ENCODE measurements at places on chromosomes 4 and X.

GRCh38 chr4:159328766-159329165, 225.9 kb downstream of the RAPGEF2 start:
- no peak for DNase-seq

DNA sequence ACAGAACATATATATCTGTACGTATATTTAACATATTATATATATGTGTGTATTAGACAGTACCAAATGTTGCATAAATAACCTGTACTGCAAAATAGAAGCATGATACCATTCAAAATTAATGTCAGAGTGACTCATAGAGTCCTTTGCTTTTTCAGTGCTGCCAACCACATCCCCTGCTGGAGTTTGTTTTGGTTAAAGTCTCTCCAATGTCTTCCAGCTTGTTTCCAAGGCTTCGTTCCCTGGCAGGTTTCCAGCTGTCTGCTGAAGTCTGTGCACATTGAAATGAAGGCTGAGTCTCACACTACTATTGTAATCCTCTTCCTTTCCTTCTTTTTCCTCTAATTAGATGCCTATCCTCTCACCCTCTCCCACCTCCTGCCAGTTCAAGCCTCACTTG, 14.9 kb downstream of the NRK start:
- DNase-seq: no peak

DNA sequence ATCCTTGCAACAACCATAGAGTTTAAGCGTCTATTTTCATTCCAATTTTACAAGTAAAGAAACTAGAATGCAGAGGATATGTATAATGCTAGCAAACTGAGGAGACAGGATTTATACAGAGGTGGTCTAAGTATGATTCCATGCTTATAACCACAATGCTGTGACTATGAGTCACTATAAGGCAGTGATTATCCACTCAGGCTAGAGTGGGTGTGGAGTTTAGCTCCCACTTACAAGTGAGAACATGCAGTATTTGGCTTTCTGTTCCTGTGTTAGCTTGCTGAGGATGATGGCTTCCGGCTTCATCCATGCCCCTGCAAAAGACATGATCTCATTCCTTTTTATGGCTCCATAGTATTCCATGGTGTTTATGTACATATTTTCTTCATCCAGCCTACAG, 41.6 kb upstream of the EDA2R start:
- DNase-seq: no peak

DNA sequence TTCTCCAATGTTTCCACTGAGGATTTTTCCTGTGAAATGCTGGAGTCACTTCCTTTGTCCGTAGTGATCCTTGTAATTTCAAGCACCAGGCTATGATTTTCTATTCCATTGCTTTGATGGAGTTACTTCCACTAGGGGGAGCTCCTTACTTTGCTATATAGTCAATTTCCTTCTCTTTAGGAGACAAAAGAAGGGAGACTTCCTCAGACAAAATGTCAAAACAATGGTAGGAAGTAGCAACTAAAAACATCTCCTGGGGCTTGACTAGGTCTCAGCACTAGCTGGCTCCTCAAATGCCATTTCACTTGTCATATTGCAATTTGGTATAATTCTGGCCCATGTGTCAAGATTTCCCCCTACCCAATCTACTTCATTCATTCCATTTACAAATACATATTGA, 24.1 kb downstream of the ZCCHC12 start:
- DNase-seq: no peak

Data from stimulated activated CD4-positive, alpha-beta T cell treated with anti-CD3 and anti-CD28 coated beads, Interleukin-1b, Interleukin-23, amount 100 ng/mL, for 1 hour (primary cell).